ENCODE measurements at places on chromosomes 4 and X.

DNA sequence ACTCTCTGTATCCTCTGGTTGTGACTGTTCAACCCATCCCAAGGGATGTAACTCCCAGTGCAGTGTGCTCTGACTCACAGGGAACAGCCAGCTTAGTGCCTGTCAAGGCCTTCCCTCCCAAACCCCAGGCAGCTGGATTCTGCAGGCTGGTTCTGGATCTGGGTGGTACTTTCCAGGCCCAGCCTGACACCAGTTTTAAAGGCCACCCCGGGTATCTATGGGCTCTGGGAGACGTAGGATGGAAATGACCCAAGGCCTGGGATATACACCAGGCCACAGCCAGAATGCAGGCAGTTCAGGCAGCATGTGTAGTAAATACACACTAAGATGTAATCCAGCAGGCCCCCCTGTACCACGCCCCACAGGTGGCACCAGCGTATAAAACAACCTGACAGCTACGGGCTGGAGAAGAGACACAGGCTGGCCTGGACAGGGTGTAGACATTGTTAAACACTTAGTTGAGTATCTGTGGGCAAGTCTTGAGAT is 64.2 kb downstream of the SPINK2 start:
- DNase-seq, result no peak

DNA sequence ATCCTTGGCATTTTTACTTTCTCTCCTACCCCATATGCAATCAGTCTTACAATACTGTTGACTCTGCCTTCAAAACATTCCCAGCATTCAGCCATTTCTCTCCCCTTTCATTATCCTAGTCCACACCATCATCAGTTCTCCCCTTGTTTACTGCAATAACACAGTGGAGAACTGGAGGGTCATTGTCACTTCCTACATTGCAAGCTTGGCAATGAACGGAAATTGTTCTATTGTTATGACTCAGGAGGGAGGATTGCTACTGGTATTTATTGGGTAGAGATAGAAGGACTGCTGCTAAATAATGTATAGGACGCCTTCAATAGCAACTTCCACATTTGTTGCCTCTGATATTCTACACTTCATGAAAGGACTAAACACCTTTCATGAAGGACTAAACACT is 231.8 kb downstream of the BANK1 start:
- no peak for DNase-seq

DNA sequence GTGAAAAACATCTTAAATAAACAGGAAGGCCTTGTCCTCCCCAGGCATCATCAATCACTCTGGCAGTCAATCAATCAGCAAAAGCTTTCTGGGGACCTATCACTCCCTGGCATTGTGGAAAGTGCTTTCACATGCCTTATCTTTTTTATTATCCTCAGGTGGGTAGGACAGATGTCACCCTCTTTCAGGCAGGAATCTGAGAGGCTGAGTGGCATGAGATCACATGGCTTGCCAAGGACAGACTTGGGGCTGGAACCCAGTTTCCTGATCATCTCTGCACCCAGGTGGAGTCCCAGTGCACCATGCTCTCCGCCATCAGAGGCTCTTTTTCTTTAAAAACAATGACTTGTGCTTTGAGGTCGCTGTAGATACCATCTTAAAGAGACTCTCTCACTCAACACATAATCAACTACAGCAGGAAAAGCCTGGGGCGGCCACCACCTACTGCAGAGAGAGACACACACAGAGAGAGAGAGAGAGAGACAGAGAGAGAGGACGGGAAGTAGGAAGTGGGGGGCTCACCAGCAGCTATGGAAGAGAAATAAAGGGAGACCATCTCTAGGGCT is 282.7 kb downstream of the PTTG2 start:
- DNase-seq, result no peak

GRCh38 chr4:81052119-81053068 is 21.9 kb downstream of the BMP3 start:
- DNase-seq, result peak; percentile 86

- no peak for DNase-seq
Observed at GRCh38 chr4:159937595-159937994, 834.7 kb downstream of the RAPGEF2 start.

DNA sequence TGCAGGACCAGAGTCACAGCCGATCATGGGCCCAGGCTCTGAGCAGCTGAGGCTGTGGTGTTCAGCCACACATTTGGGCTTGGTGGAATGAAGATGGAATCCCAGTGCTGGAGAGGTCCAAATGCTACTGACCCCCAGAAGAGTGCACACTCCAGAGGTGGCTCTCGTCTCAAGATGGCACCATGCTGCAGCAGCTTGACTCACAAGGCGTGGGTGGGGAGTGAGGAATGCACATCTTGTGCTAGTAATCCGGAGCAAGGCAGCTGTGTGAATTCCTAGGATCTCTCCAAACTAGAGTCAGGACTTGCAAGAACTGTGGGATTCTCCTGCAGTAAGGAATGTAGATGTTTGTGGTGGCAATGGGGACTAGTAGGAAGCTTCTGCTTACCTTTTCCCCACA is 28.7 kb downstream of the RAB28 start:
- no peak for DNase-seq

DNA sequence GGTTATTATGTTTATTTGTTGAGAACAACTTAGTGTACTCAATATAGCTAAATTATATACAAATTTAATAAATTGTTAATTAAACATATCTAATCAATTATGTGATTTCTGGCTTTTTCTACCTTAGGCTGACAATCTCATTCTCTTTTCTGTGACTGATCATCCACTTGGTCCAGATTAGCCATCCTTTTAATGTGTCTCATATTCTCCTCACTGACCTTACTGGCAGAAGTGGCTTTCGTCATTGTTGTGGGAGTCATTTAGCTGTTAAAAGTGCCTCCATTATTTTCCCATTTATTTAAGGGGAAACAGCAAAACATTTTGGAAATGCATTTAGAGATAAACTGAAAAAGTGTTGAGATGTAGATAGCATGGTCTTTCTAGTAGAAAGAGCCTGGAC is 172.2 kb downstream of the CCSER1 start:
- DNase-seq, result no peak
